SHP77 treated with DMSO at 0.1 percent for 48 hours (cell line): ENCODE measurements at places on chromosomes 2 and 18.

- DNase-seq = no peak
Observed at GRCh38 chr18:435940-436339, 64.6 kb downstream of the COLEC12 start.

- no peak for DNase-seq
Observed at GRCh38 chr18:9796011-9796410, 87.9 kb downstream of the RAB31 start.

DNA sequence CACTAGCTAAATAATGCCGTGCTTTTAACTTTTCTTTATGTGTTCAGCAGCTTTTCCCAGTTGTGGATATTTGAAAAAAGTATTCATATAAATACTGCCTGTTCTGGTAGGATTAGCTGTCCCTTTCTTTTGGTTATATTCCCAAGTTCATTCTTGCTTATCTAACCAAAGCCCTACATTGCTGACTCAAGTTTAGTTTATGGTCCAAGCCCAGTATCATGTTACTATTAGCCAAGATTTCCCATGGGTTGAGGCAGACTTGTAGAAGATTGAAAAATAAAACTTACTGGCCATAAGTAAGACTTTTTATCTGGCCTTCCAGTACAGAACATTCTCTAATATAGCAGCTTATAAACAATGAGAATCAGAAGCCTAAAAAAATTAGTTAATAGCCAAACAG is 49.7 kb upstream of the NFE2L2 start:
- no peak for DNase-seq

DNA sequence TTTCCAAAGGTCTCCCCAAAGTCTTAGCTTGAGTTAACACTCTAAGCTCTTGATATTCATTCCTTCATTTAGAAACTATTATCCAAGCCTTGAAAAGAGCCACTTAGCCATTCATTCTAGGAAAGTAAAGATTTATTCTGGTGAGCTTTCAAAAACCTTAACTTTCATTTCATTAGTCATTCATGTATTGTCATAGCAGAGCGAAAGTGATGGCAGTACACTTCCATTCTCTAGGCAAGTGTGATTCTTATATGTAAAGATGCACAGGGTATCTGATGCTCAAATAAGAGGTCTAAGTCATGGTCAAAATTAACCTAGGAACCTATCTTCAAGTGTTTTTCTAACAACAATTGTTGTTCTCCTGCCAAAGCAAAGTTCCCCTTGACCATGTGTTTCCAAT is 553.0 kb upstream of the FANCL start:
- no peak for DNase-seq

GRCh38 chr2:147149575-147150240 is 695.1 kb upstream of the ACVR2A start:
- no peak for DNase-seq
